Sciatic nerve (tissue), 2 donors: ENCODE measurements at places on chromosomes 12 and 14. TPM values are rescaled to one million over a fixed set of nuclear protein-coding genes. Genes with fewer than 3 reads are reported as not detected.

DNA sequence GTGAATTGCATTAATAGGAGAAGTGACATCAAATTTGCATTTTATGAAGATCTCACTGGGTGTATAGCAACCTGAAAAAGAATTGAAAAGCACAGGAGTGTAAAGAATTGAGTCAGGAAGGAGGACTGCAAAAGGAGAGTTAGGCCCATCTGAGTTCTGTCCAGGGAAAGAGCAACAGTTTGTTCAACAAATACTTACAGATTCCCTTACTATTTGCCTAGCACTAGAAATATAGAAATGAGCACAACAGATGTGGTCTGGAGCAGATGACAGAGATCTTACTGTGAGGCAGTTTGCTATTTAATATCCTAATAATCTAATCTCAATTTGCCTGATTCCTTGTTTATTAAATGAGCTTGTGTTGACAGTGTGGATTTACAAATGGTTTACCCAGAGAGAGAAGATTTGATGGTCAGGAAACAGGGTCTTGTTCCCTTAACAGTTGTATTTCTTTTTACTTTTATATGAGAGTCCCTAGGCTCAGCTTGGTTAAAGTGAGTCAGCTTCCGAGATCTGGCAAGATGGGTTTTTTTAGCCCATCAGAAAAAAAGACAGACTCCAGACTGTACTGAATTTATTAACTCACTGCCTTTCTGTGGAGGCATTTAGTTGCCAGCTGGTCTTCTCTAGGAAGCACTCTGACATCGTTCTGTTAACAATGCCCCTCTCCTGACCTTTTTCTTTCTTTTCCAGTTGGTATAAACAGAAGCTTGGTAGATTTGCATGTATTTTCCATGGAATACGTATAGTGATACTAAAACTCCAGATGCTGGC, 229.7 kb downstream of the TTC6 start:
- DNase-seq = no peak

DNA sequence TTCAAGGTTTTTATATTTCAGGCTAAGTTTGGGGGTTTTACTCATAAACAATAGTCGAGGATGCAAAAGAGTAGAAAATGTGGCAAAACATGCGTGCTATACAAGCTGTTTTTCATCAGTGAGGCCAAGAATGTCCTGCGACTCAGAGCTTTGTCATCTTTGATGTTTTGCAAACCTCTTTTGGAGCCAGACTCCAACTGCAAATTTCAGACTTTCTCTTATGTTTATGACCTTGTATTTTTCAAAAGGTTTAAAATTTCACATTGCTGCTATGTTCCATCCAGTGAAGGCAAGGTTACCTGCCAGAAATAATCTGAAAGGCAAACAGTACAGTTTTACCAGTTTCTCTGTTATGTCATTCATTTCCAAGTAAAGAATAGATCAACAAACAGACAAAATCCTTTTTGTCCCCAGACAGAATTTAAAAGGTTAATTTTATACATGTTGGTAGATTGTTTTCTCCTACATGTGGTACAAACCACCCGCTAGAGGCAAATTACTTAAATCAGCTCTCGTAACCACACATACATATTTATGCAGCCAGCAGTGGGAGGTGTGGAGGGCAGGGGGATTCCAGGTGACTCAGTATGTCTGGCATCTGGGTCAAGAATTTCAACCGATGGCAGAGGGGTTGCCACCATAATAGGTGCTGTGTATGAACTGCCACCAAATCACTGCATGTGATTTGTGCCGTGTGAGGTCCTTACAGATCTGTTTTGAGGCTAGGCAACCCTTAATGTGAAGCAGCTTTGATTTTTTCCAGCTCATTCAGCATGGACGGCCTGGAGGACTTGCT, 119.8 kb upstream of the CPM start:
- DNase-seq = no peak

DNA sequence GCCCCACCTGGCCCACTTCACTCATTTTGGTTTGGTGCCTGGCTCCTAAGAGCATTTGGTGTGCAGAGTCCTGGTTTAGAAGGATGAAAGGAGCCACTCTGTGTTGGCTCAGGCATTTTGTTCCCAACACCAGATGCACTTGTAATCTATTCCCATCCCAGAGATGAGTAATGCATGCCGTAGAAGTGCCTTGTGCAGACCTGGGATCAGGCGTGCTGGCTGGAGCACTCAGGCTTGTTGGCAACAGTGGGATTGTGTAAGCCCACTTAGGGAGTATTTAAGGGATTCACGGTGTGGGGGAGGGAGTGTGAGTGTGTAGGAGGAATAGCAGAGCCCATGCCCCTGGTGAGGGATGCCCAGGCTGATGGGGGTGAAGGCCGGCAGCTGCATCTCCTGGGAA, 501.5 kb upstream of the TBX3 start:
- DNase-seq = no peak

FAM222A gene
- total RNA-seq = 4.7 TPM

DNA sequence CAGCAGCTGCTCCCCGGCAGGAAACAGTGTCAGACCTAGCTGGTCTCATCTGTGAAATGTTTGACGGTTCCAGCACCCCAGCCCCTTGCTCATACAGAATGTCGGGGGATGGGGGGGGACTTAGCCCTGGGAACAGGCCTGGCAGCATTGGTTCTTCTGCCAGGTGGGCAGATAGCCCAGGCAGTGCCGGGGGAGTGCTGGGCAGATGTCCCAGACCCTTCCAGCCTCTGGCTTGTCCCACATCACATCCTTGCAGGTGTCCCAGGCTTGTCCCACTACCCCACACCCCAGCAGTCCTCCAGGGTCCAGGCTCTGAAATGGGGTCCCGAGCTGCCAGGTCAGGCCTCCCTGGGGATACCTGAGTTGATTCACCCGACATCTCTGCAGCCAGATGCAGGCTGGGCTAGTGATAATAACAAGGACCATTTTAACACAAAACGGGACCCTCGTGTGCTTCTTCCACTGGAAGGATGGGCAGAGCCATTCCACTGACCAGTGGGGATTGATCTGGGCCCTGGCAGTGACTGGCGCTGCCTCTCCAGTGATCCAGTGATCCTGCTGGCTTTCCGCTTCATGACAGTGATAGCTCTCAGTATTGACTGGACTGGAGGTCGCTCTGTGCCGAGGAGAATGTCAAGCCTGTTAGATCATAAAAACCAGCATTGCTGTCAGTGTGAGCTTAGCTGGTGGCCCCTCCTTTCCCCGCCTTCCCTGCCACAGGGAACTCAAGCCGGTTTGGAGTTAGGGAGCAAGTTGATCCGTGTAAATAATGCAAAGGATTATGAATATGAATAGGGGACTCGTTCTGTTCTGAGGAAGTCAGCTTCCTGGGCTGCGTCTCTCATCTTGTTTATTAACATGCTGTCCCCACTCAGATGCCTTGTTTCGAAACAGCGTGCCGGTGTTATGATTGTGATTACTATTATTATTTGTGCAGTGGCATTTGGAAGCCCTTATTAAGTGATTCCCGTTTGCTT, 180.6 kb downstream of the AACS start:
- DNase-seq = no peak
